ENCODE measurements at places on chromosomes 2 and 18.

DNA sequence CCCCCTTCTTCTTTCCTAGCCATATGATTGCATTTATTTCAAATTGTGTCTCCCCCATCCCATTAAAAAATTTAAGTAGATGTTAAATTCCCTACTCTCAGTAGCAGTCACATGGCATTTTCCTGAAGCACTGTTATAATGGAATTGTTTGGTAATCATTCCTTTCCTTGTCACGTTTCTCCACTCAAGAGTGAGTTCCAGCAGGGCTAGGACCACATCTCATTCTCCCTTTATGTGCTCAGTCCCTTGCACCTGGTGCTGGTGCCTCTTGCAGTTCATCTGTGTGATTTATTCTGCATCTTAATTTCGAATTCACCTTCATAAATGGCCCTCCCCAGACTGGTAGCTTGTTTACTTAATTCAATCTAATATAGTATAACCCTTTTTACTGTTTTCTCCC is 70.3 kb upstream of the NOSTRIN start:
- no peak for DNase-seq

- DNase-seq = no peak
These were observed 119.2 kb downstream of the PAX3 start for GRCh38 chr2:222179592-222179991.

GRCh38 chr18:48293954-48294898 is 115.0 kb downstream of the ZBTB7C start:
- DNase-seq = no peak

DNA sequence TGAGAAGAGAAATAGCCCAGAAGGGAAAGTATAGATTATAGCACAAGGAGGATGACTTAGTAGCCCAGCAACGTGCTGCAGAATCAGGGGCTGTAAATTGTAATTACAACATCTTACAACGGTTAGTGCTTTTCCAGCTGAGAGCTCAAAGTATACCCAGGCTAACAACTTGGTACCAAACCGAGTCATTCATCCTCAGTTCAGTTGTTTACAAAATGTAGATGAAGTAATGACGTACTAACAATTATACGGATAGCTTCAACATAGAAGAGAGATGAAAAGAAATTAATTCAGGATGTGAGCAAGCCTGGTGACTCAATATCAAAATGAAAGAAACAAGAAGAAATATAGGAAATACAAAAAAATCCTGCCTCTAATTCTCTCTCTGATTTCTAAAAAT is 99.2 kb downstream of the DYNAP start:
- no peak for DNase-seq

DNA sequence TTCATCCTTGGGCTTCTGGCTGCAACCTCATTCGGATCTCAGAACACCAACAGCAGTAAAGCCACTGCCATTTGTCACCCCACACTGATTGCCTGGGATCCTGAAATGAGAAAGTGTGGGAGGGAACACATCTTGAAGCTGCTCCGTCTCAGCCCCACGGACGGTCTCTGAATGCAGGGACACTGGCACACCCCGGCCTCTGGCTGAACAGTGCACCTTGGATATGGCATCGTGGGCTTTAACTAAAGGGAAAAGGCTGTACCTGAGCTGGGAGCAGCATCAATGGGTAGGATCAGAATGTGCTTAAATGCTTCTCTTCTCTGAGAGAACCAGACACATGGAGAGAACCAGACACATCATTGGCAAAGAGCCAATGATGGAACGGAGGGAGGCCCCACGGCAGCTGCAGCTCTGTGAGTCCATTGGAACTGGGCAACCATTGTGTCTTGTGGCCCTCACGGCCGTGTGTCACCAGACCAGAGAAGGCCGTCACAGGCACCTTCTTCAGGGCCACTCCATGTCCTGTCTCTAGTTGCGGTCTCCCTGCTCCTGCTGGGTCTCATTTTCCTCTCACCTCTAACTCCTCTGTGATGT is 193.4 kb upstream of the MYT1L start:
- DNase-seq = no peak

DNA sequence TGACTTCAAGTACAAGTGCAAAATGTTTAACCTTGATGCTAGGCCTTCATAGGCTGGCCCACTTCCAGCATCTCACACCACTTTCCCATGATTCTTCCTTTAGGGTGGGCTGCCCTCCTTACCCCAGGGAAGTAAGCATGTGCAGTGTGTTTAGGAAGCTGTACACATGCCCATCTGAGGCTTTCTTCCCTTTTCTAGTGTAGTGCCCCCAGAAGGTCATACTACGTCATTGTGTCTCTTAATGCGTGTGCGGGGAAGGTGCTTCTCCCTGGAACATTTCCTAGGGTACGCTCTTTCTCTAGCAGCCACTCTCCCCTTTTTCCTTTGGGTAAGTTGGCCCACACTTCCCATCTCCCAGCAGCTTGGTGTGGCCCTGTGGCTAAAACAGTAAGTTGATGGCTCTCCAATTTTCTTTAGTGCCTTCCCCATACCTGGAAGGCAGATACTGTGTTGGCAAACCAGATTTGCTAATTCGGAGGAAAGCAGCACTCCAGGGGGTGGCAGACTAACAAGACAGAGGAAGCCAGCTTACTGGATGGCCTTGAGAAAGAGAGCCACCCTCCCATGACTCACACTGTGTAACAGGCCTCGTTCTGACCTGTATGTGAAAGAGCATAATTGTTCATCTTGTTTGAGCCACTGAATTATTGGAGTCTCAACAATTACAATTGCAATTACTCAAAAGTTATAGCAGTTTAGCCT is 1.1 kb upstream of the SULT6B1 start:
- DNase-seq = no peak

- no peak for DNase-seq
These were observed 545.0 kb upstream of the ZNF804A start for GRCh38 chr2:184053326-184053725.

DNA sequence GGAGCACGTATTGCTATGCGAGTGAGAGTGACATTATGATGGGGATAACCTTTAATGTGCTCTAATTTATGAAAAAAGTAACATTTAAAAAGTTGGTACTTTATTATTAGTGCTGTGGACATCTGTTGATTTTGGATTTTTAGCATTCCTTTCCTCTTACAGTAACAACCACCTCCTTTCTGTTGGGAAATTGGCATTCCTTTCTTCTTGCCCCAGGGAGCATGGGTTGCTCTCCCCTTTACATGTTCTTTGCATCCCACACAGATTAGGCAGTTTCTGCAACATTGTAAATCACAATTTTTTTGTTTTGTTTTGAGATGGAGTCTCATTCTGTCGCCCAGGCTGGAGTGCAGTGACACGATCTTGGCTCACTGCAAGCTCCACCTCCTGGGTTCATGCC is 300.2 kb downstream of the LPIN1 start:
- DNase-seq = no peak

DNA sequence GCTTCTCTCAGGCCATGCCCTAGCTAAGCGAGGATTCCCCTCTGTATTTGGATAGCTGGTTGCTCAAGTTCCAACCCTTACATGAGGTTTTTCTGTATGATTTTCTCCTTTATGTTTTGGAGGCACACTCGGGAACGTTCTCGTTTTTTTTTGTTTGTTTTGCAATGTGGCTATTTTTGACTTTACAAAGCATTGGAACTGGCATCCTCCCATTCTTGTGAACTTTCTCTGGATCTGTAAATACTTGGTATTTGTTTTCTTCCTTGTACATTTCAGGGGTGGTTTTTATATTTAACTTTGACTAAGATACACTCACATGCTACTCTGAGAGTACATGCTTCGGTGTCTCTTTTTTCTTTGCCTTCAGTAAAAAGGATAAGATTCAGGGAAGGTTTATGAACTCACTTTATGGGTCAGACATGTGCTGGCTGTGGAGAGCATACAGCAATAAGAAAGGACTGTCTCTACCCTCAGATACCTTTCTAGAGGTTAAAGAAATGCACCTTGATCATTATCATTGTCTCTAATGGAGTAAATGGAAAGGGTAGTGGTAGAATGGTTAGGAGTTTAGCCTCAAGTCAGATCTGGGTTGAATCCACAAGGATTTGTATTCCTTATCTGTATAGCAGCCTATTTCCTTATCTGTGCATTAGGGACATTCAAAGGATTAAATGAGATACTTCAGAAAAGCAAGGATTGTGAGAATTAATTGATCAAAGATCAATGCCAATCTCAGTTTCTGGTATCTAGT is 61.9 kb downstream of the MEIS1 start:
- DNase-seq = no peak

DNA sequence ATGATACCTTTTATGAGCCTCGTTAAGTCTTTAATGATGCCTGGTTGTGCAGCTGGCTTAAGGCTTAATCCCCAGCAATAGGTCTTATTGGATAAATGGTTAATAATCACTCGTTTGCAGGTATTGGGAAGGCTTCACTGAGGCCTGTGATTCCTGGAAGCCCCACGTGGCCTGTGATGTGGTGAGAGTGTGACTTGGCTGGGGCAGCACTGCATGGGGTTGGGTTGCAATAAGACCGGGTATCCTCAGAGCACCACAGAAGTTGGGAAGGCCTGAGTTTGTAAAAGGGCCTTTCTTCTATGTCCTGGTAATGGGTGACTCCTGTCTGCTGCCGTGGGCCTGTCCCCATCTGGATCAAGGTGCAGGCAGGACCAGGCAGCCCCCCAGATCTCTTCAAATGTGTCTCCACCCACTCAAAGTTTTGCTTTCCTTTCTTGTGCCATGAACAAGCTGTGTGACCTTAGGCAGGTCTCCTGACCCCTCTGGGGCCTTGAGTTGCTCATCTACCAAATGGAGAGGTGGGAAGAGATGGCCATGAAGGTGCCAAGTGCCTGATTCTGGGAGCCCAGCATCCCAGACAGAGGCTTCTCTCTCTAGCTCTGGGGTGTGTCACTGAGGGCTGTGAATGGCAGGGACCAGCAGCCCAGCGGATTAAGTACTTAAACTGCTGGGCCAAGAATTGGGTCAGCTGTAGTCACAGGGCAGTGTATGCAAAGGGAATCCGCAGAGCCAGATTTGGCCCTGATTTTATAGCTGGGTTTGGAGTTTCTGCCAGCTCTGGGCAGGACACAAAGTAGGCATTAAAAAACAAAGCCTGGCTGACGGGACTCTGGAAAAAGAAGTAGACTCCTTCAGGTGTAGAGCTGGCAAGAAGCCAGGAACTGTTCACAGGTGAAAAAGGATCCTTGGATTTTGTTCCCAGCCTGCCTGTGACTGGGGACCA is 24.4 kb downstream of the LBH start:
- no peak for DNase-seq

- DNase-seq = no peak
These were observed 809.5 kb upstream of the PIK3C3 start for GRCh38 chr18:41145516-41145915.

DNA sequence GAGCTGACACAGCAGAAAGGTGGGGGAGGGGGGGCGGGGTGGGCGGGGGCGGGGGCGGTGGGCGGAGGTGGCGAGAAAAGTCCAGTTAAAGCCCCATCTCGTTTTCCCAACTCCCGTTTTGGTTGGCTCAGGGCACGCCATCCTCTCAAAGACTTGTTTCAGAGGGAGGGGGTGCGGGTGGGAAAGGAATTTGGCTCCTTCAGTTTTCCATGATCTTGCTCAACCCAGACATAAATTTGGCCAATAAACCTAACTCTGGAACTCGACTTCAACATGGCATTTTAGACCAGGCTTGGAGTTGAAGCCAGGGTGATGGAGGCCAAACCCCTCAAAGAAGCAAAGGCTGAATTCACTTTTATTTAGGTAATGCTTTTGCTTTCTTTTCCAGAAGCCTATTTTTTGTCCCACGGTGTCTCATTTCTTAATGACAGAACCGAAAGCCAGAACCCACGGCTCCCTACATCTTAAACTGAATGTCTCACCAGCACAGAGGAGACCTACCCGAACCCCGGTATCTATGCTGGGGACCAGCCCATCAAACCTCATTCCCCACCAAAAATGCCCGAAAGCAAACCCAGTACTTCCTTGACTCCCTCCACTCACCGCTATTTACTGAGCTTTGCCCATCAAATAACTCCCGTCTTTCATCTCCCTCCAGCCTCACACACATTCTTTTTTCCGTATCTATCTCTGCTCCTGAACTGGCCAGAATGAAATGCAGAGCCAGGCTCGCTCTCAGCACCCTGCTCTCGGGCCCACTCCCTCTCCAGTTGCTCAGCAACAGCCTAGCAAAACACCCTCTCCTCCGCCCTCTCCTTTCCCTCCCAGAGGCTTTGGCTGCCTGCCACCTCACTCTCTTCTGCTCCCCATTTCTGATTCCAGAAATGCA is 4.3 kb downstream of the IGFBP5 start:
- DNase-seq = no peak

- DNase-seq = no peak
These were observed 50.5 kb upstream of the ZNF516 start for GRCh38 chr18:76545433-76546087.

DNA sequence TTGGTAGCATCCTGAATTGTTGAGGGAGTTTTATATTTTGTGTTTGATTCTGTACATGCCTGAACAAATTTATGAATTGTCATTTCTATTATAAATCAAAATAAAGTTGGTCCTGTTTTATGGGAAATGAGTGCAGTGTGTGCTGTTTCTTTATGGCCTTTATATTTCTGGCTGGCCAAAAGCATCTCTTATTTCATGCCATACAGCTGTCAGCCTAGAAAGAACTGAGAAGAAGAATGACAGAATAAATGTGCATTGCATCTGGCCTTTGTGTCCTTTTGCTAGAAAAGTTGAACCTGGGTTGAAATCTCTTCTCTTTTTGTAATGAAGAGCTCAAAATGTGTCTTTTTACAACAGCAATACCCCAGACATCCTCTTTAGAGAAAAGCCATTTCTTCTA is 474.7 kb upstream of the LRATD1 start:
- DNase-seq = no peak

GRCh38 chr2:166773308-166773949 is 114.9 kb upstream of the XIRP2 start:
- no peak for DNase-seq

DNA sequence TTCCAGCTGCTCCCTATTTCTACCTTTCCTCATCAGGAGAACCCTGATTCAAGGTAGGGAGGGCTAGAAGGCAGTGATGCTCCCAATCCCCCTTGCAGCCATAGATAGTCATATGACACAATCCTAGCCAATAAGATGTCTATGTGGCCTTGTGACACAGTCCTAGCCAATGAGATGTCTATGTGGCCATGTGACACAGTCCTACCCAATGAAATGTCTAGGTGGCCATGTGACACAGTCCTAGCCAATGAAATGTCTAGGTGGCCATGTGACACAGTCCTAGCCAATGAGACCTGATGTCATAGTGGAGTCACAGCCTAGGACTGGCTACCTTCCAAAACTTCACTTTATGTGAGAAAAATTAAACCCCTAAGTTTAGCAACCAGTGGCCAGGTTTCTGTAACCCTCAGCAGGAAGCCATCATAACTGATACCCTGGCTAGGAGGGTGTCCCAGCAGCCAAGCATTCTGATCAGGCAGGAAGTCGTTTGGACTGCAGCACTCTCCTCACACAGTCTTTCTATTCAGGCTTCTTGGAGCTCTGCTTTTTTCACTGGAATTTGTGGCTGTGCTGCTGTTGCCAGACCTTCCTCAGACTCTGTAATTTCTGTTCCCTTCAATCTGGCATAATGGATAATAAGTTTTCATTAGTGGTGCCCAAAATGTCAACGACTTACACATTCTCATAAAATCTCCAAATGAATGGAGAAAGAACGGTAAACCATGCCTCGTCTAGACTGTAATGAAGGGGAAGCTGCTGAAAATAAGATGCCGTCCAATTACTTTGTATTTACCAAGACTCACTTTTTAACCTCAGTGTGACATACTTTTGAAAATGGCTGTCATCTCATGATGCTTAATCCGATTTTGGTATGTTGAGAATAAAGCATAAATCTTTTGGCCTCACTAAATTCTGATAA is 165.0 kb upstream of the NCKAP5 start:
- DNase-seq = no peak

All from KG1 (cell line).